ENCODE measurements at places on chromosomes 4 and X.
A peak's percentile ranks its signal among the peaks of the same experiment; 100 is the strongest.

DNA sequence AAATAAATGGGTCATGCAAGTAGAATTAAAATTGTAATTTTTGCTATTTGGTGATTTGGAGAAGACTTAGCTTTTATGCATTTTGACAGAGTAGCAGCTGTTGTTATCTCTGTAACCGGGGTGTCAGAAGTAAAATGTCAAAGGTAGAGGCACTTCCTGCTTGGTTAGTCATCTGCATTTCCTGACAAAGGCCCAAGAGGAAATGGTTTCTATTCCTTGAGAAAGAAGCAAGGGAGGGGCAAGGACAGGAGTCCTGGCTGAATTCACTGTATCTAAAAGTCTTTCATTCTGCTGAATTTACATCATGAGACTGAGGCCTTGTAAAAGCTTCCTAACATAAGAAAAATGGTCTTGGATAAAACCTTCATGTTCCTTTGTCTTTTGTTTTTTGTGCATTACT is 550.9 kb upstream of the BOD1L1 start:
- DNase-seq: no peak

DNA sequence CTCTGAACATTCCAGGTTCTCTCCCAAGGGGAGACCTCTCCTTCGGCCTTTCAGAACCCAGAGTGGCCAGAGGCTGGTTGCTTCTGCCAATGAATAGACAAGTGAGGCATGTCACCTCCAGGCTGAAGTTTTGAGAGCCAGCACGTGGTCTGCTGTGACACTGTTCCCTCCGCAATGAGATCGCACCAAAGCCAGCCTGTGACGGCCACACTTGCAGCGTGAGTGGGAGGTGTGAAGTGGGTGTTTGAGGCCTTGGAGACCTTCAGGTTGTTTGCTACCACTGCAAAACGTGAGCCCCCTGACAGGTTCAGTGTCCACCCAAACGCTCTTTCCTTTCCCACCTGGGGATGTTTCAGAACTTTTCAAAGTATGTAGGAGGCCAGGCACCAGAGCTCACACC is 81.0 kb downstream of the WFS1 start:
- DNase-seq: no peak

DNA sequence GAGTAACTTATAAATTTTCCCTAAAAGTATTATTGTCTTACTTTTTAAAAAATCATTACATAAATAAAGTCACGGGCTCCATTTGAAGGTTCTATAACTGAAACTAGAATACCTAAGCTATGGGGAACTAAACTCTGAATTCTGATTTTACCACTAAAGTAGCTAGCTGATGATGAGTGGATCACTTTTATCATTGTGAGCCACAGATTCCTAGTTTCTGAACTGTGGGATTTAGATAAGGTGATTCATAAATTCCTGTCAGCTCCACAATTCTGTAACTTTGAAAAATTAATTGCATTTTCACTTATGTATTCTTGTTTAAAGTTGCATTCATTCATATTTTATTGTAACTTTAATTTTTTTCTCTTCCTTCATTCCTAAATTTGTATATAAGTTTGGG is 540.9 kb downstream of the GBA3 start:
- no peak for DNase-seq

GRCh38 chrX:105307762-105308161 is 87.3 kb upstream of the TEX13A start:
- DNase-seq: no peak

DNA sequence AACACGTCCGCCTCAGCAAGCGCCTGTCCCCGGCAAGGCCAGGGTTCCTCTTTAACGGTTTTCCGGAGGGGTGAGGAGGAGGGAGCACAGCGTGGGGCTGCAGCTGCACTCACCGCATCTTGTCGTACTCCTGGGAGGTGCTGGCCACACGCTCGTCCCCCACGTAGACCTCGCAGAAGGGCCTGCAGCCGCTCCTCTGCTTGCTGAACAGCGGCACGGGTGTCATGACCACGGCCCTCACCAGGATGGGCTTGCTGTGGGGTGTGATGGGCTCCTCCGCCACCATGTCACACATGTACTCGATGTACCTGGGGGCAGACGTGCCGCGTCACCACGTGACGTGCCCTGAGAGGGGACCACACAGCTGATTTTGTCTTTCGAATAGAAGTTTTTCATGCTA is 51.6 kb upstream of the CPLX1 start:
- no peak for DNase-seq

DNA sequence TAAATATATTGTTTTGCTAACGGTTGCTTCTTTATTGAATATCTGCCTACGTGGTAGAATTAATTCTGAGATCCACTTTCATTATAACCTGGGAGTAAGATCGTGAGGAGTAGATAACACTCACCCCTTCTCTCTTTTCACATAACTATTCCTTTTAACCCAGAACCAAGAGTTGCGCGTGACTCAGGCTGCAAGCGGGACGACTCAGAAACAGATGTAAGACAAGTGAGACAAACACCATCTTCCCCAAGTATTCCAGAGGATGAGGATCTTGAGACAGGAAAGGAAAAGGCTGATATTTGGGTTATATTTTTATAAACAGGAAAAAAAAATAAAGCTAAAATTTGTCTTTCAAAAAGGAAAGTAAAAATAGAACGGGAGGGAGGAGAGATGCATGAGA is 318.8 kb upstream of the NOCT start:
- no peak for DNase-seq

DNA sequence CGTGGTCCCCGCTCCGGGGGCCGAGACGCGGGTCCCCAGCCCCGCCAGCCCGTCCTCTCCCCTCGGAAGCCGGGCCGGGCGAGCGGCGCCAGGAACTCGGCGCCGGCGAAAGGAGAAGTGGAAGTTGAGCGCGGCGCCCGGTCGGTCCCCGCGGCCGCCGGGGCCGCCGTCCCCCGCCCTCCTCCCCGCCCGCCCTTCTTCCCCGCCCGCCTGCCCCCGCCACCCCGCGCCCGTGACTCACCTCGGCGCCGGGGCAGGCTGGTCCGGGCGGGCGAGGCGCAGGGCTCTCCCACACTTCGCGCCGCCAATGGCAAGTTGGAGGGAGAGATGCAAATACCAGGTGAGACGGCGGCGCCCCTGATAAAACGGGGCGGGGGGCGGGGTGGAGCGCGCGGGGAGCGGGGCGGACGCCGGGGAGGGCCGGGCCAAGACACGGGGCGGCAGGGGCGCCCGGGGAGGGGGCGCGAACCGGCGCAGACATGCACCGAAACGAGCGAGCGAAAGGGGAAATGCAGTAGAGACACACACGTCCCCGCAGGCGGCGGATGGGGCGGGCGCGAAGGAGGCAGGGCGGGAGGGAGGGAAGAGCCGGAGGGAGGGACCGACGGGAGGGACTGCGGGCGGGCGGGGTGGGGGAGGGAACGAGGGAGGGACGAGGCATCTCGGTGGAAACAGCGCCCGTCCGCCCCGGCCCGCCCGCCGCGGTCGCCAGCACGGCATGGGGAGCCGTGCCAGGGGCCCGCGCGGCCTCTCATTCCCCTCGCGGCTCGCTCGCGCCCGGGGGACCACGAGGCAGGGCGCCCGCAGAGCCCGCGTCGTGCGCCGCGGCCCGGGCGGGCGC is at the start of gene ELF4:
ELF4 (minus strand) TSS at position 119 of the 841 bp plus-strand sequence. CDS start 29,167 bp downstream, outside the sequence.
- peak; percentile 75 for DNase-seq

DNA sequence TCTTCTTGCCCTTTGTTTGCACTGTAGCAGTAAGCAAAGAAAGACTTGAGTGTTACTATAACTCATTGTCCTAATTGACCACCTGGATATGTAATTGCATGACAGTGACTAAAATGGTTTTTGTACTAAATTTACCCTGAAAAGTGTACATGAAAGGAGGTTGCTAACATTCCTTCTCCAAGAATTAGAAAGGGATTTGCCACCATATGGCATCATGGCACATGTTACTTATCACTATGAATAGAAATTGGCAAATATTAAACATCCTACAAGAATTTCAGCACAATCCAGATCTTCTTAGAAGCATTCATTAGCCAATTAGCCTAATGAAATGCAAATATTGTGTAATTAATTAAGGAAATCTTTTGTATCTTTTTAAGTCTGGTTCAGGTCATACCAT is 834.2 kb downstream of the STPG2 start:
- no peak for DNase-seq

GRCh38 chr4:48367016-48367415 is 25.7 kb downstream of the SLAIN2 start:
- no peak for DNase-seq

GRCh38 chrX:23366914-23367313 is 32.3 kb downstream of the PTCHD1 start:
- no peak for DNase-seq

GRCh38 chr4:41257257-41257901 is 651 bp downstream of the UCHL1 start:
- peak; percentile 62 for DNase-seq

- DNase-seq: no peak
Measured at GRCh38 chr4:149031399-149031798, 589.2 kb upstream of the NR3C2 start.

DNA sequence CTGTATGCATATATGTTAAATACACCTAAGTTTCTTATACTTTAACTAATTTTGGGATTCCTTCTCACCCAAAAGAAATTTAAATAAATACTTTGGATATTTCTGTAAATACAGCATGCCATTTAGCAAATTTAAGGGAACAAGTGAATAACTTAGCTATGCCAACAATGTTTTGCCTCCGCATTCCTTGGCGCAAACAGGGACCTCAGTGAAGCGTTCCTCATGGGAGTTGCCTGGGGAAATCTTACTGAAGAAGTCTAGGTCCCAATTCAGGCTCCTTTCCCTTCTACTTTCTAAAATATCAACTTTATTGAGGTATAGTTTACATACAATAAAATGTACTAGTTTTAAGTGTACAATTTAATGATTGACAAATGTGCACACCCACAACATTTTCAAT is 25.0 kb downstream of the COL4A5 start:
- no peak for DNase-seq

DNA sequence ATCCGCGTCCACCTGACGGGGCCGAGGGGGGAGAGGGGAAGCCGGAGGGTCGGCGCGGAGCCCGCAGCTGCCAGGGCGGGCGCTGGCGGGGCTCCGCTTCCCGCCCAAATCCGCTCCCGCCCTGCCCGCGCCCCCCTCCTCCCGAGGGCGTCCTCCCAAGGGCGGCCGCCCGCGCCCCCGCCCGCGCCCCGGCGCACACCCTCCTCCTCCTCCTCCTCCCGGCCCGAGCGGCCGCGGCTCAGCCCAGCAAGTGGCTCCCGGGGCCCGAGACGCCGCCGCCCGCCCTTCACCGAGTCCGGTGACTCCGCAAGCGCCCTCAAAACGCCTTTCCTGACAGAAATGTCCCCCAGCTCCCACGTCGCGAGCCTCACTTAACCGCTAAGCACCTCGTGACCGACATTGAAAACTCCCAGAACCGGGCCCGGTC is 487 bp downstream of the HMGB2 start:
- no peak for DNase-seq

DNA sequence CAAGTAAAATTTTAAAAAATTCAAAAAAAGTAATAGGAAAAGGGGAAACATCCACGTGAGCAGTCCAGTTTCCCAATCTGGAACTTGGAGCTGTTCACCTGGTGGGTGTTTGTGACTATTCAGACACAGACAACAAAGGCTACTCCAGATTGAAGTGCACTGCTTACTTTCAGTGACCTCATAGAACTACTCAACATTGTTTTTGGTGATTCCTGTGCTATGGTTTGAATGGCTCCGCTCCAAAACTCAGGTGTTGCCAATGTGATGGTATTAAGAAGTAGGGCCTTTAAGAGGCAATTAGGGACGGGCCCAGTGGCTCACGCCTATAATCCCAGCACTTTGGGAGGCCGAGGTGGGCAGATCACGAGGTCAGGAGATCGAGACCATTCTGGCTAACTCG is 22.1 kb downstream of the SH3RF1 start:
- no peak for DNase-seq
